ENCODE measurements at places on chromosomes 5 and 9. TPM values are rescaled to one million over a fixed set of nuclear protein-coding genes. Genes with fewer than 3 reads are reported as not detected.

IFNA13 gene
- total RNA-seq: not detected

ANXA1 gene
- total RNA-seq: 33.5 TPM

DNA sequence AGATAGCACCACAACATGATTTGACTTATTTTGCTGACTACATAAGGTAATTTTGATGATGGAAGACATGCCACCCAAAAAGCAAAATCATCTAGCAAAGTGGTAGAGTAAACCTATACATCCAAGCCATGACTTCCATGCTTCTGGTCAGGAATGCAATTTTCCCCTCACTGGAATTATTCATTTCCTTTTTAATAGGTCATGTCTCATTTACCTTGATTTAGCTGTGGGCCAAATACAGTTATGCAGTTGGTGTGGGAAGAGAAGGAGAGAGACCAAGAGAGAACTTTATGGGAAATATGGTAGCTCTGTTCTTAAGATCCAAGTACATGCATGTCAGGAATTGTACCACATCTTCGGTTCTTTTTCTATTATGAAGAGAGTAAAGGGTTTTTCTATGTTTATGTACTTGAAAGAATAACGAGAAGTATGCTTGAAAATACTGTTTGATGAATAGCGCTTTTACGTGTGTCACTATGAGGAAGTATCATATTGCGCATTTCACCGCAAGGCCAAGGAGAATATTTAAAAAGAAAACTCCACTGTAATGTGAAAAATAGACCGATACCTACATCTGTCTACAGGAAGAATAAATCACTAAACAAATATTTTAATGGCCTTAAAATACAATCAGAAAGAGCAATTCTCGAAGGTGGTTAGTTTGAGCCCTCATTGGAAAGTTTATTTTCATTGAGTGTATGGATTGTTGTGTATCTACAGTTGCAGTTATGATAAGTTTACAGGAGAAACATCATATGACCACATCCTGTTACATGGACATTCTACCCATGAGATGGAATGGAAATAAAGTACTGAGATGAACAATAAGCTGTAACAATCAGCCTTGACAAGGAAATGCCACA, 134.0 kb downstream of the FOXD1 start:
- peaks cover 55% of the 10 kb centered on the region for H3K27me3 ChIP-seq
- DNase-seq: no peak
- peaks cover 11% of the 10 kb centered on the region for H3K4me1 ChIP-seq
- H3K36me3 ChIP-seq: no peaks in the 10 kb centered on the region
- H3K27ac ChIP-seq: no peak overlapping the region

DNA sequence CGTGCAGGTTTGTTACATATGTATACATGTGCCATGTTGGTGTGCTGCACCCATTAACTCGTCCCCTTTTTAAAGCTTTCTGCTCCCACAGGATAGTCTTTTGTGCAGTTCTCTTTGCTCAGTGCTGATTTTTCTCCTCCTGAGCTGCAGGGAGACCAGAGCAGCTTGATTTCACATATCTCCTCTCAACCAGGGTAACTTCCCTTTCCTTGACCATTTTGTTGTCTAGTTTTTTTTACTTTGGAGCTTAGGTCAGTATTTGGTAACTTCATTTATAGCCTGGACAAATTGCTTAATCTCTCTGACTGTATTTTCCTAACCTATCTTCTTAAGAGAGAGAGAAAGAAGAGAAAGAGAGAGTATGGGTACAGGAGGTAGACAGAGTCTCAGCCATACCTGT, 137.1 kb upstream of the ZNF366 start:
- H3K4me1 ChIP-seq: no peaks in the 10 kb centered on the region
- no peak overlapping the region for H3K4me3 ChIP-seq
- H3K27ac ChIP-seq: no peak overlapping the region
- H3K36me3 ChIP-seq: no peaks in the 10 kb centered on the region
- DNase-seq: no peak
- H3K27me3 ChIP-seq: peaks cover 4% of the 10 kb centered on the region

GRCh38 chr5:107671742-107672210, 1.0 kb upstream of the EFNA5 start:
- peaks cover 63% of the 10 kb centered on the region for H3K27me3 ChIP-seq
- H3K27ac ChIP-seq: no peak overlapping the region
- H3K4me3 ChIP-seq: peak overlapping the region; percentile 65
- H3K4me1 ChIP-seq: peaks cover 28% of the 10 kb centered on the region
- DNase-seq: no peak

GRCh38 chr5:159965031-159965837, 43.7 kb upstream of the TTC1 start:
- no peak overlapping the region for H3K27ac ChIP-seq
- peak; percentile 42 for DNase-seq
- peaks cover 26% of the 10 kb centered on the region for H3K27me3 ChIP-seq

DNA sequence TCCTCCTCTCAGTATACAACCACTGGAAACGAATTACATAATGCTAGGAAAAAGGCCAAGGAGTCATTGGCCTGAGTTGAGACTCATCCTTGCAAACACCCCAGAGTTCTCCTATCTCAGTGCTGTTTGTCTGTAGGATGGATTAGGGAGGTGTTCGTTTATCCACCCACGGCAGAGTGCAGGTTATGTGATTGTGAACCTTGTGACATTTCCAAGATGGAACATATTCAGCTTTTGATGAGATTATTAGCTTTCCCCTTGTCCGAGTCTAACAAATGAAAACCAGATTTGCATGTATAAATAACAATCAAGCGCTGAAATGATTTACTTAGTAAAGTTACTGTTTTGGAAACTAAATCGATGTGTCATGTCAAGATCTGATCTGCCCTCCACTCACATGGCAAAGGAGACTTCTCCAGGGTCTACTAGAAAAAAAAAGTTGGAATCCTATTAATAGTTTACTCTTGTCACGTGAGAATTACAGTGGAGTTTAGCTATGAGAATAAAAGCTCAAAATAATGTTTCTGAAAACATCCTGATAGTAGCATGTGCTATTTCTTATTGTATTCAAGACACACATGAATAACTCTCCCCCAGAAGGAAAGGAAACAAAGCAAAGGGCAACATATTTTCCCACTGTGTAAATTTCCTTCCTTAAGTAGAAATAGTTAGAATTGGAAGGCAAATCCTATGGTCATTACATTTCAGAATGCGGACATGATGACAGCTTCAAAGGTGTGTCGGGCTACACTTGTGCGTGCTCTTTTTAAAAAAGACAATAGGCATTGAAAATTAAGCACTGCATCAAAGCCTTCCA, 600.4 kb downstream of the EBF1 start:
- no peaks in the 10 kb centered on the region for H3K27me3 ChIP-seq
- no peaks in the 10 kb centered on the region for H3K4me1 ChIP-seq
- no peak overlapping the region for H3K4me3 ChIP-seq
- H3K36me3 ChIP-seq: no peaks in the 10 kb centered on the region
- DNase-seq: no peak
- no peak overlapping the region for H3K27ac ChIP-seq

DNA sequence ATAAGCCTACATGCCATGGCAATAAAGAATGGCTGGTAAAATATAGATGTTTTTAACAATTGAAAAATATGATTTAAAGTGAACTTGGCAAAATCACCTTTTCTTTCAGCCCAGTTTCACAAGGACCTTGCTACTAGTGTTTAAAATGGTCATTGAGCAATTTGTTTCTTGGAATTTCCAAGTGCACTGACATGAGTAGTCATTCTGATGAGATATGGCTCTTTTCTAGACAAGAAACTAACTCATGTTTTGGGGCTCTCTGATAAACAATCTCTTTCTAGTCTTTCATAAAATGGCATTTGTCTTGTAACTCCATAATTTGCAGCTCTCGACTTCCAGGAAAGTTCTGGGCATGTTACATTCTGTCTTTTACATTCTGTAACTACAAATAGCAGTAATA, 176.8 kb downstream of the NR2F1-AS1 start:
- no peak overlapping the region for H3K4me3 ChIP-seq
- no peaks in the 10 kb centered on the region for H3K36me3 ChIP-seq
- no peak overlapping the region for H3K27ac ChIP-seq
- no peak for DNase-seq

DNA sequence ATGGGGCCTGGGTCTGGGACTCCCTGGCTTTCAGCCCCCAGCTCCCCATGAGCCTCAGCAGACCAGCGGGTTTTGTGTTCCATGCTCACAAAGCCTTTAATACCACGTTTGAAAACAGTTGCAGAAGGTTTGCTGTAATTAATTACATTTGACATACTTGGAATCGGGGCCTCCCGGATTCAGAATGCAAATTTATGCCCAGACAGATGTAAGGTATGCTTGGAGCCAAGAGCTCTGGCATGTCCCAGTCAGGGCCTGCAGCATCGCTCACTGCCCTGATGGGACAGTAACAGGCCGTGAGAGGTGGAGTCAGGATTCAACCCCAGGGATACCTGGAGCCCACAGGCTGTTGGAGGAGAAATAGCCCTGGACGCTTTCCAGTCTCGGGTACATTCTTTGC, 12.2 kb downstream of the ZNF618 start:
- H3K27me3 ChIP-seq: no peaks in the 10 kb centered on the region
- no peak for DNase-seq
- no peaks in the 10 kb centered on the region for H3K36me3 ChIP-seq
- H3K27ac ChIP-seq: no peak overlapping the region
- peaks cover 10% of the 10 kb centered on the region for H3K4me1 ChIP-seq
- H3K4me3 ChIP-seq: no peak overlapping the region

DNA sequence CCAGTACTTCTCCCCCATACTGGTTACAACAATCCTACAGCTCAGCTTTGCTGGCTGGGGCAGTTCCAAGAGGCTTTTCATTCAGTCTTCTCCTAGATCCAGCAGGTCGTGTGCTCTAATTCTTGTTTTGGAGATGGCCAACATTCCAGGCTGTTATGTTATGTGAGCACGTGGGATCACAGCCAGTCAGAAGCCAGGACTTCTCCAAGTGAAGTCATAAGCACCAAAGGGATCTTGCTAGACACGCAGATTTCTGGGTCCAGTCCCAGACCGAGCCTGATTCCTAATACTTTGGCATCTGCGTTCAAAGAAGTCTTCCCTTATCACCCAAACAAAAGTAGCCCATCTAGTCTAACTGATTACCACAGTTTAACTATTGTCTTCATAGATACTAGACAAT, 1.4 kb upstream of the LARP1 start:
- H3K4me3 ChIP-seq: peak overlapping the region; percentile 97
- peaks cover 12% of the 10 kb centered on the region for H3K36me3 ChIP-seq
- H3K27ac ChIP-seq: peak overlapping the region; percentile 99
- H3K4me1 ChIP-seq: peaks cover 26% of the 10 kb centered on the region
- H3K27me3 ChIP-seq: no peaks in the 10 kb centered on the region
